ENCODE measurements at places on chromosomes 5 and 9.

DNA sequence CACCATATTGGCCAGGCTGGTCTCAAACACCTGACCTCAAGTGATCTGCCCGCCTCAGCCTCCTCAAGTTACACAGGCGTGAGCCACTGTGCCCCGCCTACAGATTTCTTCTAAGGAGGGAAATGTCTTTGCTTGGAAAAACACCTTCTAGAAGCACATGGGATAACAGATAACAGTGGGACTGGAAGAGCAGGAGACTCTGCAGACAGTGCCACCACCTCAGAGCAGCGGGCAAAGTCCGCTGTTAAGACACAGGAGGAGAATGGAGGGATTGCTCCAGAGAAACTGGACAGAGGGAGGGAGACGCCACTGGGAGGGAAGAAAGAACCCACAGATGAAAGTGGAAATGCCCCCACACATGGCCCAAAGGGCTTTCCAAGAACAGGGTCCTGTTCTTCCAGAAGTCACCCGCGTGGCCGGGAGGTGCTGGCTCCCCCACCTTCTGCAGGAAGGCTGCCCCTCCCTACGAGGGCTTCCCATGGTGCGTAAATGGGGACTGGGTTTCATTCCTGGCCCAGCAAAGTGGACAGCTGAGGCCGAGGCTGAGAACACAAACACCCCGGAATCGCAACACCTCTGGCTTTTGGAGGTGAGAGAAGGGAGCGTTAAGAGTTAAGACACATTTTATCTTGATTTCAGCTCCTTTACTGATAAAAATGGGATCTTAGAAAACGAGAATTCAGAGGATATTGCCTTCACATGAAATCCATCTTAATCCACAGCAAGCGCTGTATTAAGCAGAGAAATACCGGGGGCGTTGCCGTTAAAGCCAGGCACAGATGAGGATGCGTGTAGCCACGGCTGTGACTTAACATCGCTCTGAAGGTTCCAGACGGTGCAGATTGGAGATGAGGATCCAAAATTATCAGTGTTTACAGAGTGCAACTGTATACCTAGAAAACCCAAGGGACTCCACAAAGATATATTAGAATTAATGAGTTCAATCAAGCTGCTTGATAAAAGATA lies 11.2 kb downstream of the ADAMTS2 start:
- no peak for DNase-seq

DNA sequence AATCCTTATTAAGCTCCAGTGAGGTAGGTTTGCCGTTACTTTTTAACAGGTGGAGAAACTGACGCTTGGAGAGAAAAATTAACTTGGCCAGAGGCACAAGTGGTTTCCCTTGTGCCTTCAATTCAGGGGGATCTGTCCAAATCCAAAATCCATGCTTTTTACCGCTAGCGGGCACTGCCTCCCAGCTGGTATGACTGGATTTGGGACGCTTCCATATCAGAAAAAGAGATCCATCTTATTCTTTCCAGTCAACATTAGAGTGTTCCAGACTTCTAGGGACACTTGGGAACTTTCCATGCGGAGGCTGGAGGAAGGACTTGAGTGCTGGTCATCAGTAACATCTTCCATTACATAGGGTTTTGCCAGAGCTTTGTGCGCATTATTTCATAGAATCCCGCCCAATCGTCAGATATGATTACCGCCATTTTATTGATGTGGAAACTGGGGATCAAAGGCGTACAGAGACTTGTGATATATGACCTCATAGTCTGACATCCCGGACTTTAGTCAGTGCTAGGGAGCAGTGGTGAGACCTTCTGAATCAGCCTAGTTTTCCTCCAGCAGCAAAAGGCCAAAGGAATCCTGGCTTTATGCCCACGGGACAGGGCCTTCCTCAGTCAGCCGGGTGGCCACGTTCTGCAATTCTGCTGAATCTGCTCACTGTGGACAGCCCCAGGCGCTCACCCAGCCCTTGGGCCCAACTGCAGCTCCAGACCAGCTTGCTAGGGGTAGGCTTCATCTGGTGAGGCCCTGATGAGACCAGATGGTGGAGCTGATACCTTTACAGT lies 1.1 kb upstream of the GNPDA1 start:
- peak; percentile 54 for DNase-seq

DNA sequence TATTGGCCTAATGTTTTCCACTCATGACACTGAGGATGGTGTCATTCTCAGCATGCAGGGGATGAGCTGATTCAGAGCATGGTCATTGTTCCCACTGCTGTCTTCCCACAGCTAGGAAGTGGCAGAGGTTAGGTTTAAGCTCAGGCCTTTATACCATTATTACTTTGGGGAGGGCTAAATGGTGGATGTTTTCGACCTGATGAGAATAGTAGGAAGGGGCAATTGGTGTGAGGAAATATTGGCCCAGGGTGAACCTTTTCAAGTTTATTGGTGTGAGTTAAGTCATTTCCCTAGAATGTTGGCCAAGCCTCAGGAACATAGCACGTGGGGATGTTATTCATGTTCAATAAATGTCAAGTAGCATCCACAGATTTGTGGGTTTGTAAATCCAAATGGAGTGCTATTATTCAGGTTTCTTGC lies 59.6 kb downstream of the ARHGAP26 start:
- no peak for DNase-seq

DNA sequence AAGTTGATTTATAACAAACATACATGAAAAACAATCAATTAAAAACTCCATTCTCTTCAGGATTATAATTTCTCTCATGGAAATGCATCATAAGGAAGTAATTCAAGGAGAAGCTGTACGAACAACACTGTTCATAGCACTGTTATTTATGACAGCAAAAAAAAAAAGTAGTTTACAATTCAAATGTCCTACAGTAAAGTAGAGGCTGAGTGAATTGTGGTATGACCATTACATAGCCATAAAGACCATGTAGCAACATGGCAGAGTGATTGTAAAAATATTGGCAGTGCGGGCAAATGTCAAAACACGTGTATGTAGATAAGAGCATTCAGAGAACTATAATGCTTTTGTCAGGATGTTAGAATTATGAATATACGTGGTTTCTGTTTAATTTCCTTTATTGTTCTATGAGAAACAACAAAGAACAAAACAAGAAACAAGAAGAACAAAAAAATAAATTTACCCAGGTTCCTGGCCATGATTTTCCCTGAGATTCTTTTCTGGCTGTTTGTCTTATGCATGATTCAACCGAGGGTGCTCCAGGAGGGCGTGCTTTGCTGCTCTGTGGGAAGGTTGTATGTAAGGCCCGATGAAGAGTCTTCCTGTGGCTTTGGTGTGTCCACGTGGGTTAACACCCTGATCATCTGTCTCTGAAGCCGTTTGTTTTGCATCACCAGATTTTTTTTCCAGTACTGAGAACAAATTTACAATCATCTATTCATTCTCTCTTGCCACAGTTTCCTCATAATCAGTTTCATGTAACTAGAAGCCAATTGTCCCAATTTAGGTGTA lies 28.8 kb downstream of the GCNT4 start:
- DNase-seq, result no peak

GRCh38 chr5:82334856-82335255 lies 56.7 kb upstream of the RPS23 start:
- no peak for DNase-seq

GRCh38 chr5:58746321-58746720 lies 163.4 kb downstream of the RAB3C start:
- no peak for DNase-seq

- DNase-seq, result peak; percentile 52
These were observed 10.6 kb upstream of the P4HA2 start for GRCh38 chr5:132238169-132238744.

- no peak for DNase-seq
These were observed 231.3 kb upstream of the TYRP1 start for GRCh38 chr9:12461763-12462460.

DNA sequence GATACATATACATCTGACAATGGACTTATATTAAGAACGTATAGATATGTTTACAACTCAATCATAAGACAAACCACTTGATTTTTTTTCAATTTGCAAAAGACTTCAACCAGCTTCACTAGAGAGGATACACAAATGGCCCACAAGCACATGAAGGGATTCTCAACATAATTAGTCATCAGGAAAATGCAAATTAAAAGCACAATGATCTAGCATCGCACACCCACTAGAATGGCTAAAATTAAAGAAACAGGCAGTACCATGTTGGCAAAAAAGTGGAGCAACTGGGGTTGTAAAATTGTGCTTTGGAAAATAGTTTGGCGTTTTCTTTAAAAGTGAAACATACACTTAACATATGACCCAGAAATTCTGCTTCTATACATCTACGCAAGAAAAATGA lies 80.0 kb upstream of the TRIO start:
- no peak for DNase-seq

DNA sequence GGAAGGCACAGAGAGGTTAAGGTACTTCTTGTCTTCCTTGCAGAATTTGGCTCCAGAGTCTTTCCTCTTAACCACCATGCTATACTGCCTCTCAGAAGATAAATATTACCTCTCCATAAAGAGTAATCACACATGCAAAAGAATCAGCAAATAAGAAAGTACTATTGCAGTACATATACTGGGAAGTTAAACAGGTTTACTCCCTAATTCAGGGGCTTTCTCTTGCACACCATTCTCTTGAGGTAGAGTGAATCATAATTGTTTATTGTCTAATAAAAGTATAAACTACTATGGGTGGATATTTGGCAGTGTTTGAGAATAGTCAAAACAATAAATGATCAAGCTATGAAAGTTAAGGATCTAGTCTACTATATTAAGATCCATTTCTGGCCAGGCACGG lies 40.4 kb downstream of the SPINK5 start:
- no peak for DNase-seq

DNA sequence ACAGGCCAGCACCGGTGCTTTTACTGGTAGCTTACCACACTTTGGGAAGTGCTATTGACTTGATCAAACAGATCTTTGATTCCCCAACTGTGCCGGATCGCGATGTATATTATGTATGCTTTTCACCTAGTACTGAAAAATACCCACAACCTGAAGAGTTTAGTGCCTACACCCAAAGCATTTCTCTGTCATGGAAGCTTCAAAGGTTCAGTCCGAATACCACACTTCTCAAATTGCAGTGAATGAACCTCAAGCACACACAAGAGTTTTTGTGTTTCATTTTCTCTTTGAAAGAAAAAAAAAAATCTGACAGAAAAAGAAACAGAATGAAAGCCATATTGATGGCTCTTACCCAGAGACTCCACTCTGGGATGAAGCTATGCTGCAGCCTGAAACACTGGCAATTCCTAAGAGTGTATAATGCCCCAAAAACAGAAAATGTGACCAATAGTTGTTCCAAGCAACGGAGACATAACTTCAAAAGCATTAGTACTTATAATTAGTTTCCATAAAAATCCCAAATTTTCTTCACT lies 100.9 kb downstream of the EBF1 start:
- no peak for DNase-seq

DNA sequence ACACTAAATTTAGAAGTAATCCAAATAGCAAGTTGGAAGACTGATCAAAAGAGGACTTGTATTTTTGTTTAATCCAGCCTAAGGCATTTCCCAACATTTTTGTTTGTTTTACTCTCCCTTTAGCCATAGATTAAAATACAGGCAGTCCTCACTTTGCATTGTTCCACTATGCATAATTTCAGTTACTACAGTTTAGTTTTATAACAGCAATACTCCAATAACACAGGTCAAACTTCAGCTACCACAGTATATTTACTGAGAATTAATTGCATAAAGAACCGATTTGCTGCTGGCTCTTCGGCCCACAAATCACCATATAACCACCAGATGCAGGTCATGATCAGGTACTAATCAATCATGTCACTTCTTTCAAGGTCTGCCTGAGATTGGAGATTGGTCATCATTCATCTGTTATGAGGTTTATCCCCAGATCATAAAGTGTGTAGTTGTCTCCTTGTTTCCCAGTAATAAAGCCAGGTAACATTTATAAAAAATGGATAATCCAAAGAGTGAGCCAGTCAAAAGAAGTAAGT lies 12.1 kb downstream of the FTMT start:
- no peak for DNase-seq

DNA sequence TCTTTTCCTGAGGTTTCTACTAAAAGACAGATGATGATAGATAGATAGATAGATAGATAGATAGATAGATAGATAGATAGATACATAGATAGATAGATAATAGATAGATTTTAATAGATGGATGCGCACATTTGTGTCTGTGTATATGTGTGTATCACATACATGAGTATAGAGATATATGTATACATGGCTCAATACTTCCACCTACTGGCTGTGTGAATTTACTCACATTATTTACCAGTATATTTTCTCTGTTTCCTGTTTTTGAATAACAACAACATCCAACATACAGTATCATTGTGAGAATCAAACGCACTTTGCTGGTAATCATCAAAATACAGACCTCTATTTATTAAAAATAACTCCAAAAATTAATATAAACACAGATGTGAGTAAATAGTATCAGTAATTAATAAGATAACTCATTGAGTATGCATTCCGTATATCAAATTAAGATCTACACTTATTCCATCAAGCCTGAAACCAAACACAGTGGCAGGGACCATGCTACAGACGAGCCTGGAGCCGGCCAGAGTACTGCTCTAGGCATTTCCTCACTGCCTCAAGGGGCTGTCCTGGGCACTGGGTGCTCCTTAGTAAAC lies 338.0 kb downstream of the SEMA5A start:
- peak; percentile 44 for DNase-seq

Data from kidney capillary endothelial cell (primary cell).